ENCODE measurements at places on chromosomes 5 and 9. TPM values are rescaled to one million over a fixed set of nuclear protein-coding genes. Genes with fewer than 3 reads are reported as not detected.

GRCh38 chr9:68978066-68978465 is 35.8 kb downstream of the PRKACG start:
- H3K27me3 ChIP-seq, result no peaks in the 10 kb centered on the region
- no peak overlapping the region for H3K27ac ChIP-seq
- no peak for DNase-seq
- peaks cover 18% of the 10 kb centered on the region for H3K36me3 ChIP-seq
- no peak overlapping the region for H3K4me3 ChIP-seq
- peaks cover 40% of the 10 kb centered on the region for H3K4me1 ChIP-seq

DNA sequence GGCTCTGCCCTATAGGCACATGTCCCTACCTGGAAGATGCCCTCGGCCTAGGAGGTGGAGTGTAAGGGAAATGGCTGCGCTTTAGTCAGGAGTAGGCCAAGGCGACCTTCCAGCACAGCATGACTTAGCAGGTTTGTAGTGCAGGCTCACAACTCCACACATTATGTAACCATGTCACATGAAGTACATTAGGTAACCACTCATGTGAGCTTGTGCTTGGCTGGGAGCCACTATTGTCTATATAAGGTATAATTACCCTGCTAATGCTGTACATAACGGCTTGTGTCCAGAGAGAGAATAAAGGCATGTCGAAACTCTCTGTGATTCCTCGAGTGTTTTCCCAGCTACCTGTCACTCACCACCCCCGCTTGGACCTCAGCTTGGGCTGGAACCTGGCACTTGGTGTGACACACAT is 74.9 kb downstream of the CAMK4 start:
- no peak overlapping the region for H3K27ac ChIP-seq
- no peak for DNase-seq

GRCh38 chr9:83473488-83473971 is 64.7 kb downstream of the FRMD3 start:
- no peak for DNase-seq
- H3K36me3 ChIP-seq, result no peaks in the 10 kb centered on the region
- H3K4me3 ChIP-seq, result no peak overlapping the region
- no peak overlapping the region for H3K27ac ChIP-seq

The HMCN2 gene
- 12.4 TPM for total RNA-seq

The SLC22A4 gene
- total RNA-seq, result 0.50 TPM

The STPG3 gene
- total RNA-seq, result 0.21 TPM
